ENCODE measurements at places on chromosomes 11 and 22.

GRCh38 chr22:38766076-38766777, 10.4 kb upstream of the SUN2 start:
- peak; percentile 27 for DNase-seq

DNA sequence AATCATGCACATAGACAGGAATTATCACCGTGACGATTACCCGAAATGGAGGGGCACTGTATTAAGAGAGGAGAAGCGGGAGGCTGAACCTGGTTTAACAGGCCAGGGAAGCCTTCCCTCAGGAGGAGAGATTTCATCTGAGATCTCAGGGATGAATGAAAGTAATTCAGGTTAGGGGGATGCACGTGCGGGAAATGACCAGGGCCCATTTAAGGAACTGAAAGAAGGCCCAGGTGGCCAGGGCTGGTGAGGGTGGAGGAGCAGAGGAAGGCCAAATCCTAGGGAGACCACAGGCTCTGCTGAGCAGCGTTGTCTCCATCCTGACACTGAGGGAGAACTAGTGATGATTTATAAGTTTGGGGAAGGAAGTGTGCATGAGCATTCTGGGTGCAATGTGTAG, 16.3 kb upstream of the OPCML start:
- DNase-seq, result no peak

DNA sequence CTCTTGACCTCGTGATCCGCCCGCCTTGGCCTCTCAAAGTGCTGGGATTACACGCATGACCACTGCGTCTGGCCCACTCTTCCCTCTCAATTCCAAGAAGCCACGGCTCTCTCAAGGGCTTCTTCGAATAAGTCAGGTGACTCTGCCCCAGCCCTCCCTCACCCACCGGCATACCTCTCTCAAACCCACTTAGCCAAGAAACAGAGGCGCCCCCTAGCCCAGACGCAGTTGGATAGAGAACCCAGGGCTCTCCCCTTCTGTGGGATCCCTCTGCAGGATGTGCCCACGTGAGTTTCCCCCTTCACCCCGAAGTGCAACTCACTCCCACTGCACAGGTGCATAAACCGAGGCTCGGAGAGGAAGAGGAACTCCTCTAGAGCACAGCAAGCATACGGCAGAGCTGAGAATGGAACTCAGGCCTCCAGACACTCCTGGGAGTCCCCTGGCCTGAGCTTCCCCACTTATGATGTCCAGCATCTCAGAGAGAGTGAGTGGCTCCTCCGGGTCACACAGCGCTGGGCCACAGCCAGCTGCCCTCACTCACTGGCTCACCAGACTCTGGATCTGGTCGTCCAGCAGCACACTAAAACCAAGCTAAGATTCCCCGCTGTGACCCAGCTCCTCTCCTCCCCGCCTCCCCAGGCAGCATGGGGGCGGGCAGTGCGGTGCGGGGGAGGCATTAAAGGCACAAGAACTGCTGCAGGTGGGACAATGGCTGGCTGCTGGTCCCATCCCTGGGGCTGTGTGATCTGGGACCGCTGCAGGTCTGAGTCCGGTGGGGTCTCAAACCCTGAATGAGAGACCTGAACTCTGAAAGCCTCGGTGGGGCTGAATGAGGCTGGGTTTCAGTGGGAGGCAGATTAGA, 16.8 kb upstream of the RGL4 start:
- no peak for DNase-seq

GRCh38 chr11:132579136-132579535, 953.2 kb downstream of the OPCML start:
- no peak for DNase-seq

- no peak for DNase-seq
These were observed 1.3 kb downstream of the TMEM86A start for GRCh38 chr11:18699848-18700261.

DNA sequence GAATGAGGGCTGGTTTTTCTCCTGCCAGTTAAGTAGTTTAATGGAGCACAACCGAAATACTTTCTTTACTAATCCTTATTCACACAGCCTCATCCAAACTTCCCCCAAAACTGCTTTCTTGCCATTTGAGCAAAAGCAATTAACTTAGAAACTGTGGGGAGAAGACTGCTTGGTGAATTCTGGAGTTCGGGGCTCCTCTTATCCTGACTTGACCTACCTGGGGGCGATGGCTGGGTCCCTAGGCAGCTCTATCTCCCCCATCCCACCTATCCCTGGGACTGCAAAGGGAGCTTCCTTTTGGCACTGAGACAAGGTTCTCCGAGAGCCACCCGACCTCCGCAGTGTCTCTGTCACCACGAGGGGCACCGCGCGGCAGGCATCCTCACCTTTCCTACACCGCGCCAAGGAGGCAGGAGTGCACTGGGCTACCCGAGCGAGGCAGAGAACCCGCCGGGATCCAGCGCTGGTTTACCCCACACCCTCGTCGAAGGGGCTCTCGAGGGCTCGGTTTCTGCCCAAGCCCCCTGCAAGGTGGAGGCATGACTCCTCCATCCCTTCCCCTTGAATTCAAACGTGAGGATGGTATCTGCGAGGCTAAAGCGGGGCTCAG, 759 bp downstream of the DESI1 start:
- peak; percentile 47 for DNase-seq

GRCh38 chr11:1168721-1169161, 11.0 kb downstream of the MUC5AC start:
- no peak for DNase-seq

DNA sequence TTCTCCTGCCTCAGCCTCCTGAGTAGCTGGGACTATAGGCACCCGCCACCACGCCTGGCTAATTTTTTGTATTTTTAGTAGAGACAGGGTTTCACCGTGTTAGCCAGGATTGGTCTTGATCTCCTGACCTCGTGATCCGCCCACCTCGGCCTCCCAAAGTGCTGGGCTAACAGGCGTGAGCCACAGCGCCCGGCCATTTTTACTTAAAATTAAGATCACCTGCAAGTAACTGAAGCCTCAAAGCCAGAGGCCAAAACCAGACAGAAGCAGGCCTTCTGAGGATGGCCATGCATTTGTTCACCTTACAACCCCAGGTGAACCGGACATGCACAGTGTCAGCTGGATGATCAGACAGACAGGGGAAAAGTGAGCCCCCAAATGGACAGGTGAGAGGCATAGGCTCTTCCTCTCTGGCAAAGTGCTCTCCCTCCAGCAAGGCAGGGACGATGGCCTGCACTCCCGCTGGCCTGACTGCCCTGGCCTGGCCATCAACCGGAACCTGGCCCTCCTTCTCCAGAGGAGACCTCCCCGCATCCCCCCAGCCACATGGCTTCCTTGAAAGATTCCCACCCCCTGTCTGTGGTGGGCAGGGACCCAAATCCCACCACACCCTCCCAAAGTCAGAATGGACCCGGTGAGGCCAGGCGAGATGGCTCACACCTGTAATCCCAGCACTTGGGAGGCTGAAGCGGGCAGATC, 25.9 kb downstream of the APOBEC3H start:
- DNase-seq, result no peak

Data from activated CD4-positive, alpha-beta T cell treated with anti-CD3 and anti-CD28 coated beads, Interleukin-2, amount 50 U/mL, for 4 hours (primary cell).